Nucleus accumbens (tissue), 56 donors: ENCODE measurements at places on chromosomes 1 and 21.

DNA sequence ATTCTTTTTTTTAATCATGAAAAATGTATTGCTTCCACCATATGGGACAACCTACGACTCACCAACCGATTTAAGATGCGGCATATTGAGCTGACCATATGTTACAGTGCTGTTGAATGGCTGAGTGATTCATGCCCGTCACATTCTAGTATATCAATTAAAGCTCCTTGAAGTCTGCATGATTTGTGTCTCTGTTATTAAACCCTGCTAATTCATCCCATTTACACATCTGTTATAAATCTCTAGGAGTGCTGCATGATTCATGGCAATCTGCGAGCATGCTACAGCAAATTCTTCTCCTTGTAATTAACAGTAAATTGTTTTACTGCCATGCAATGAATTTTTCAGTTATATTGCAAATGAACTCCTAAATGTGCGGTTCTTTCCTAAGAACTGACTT, 239.8 kb downstream of the USH2A start:
- DNase-seq = no peak

DNA sequence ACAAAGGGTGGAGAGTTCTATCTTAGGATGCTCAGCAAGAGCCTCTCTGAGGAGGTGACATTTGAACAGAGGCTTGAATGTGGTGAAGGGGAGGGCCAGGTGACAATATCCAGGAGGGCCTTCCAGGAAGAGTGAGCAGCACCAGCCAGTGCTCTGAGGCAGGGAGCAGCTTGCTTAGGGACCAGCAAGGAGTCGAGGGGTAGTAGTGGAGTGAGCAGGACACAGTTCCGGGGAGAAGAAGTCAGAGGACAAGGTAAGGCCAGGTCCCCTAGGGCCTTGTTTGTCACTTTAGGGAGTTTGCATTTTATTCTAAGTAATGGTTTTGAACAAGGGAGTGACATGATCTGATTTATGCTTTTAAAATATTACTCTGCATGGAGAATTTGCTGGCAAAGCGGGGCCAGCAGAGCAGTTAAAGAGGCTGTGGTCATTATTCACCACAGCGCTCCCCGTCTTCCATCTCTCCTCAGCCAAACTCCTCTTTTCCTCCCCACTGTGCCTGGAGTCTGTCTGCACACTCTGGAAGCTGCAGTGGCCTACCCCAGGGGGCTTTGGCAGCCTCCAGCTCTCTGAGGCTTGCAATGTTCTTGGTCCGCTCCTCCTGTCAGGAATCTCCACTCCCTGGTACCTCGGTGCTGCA, 17.0 kb upstream of the CSF1 start:
- DNase-seq = no peak

GRCh38 chr1:116495535-116495934, 75.3 kb downstream of the CD58 start:
- no peak for DNase-seq

DNA sequence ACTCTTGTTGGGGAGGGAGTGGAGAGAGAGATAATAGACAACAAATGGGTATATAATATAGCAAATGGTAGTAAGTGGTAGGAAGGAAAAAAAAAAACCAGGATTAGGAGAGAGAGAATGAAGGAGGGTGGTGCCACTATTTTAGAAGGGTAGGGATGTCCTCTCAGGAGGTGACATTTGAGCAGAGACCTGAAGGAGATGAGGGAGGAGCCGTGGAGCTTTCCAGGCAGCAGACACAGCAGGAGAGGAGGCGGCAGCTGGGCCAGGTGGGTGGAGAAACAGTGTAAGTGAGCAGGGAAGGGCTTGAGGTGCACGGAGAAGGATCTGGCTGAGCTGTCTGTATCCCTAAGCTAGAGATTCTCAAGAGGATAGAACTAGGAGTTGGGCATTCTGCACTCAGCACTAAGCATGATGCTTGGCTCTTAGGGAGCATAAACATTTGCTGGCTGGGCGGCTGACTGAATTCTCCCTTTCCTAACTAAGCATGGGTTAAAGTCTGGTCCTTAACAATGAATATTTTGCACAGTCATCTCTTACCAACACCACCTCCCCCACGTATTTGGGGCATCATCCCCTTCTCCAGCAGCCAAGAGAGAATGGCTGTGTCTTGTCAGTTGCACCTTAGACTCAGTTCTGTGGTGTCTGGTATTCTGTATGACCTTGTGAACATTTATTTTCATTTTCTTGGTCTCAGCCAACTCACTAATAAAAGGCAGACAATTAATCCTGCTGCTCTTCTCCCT, 27.6 kb upstream of the SARS1 start:
- peak; percentile 17 for DNase-seq

DNA sequence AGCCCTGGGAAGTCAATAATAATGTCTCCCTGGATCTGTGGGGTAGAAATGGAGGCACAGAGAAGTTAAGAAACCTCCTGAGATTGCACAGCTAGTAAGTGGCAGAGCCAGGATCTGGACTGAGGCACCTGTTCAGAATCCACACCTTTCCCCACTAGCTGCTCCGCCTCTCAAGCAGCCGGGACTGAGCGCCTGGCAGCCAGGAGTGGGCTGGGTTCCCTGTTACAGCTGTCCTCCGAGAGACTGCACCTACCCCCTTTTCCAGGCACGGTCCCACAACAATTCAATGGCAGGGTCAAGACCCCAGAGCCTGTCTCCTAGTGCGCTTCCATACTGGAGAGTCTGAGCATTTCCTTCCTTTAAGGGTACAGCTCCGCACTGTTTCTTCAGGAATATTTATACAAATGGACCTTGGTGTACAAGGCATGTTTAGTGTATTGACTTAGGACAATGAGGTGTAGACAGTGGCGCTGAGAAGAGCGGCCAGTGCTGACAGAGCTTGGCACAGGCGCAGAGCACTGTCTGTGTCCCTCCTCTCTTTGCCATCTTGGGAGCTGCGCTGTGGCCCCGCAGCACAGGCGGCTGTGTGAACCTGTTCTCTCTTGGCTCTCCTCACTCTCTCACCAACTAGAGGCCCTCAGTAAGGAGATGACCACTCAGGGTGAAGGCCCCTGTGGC, 24.4 kb downstream of the GRHL3 start:
- no peak for DNase-seq
